Activated CD4-positive, CD25-positive, alpha-beta regulatory T cell treated with anti-CD3 and anti-CD28 coated beads, Interleukin-2, amount 50 U/mL, for 24 hours (primary cell): ENCODE measurements at places on chromosomes 6 and 20.
A peak's percentile ranks its signal among the peaks of the same experiment; 100 is the strongest.

GRCh38 chr6:141464490-141464889 lies 668.2 kb upstream of the GJE1 start:
- ATAC-seq, result peak; percentile 43

- no peak for ATAC-seq
Measured at GRCh38 chr6:82025271-82025670, 222.3 kb downstream of the IBTK start.

GRCh38 chr6:30101444-30102413 lies 11.2 kb downstream of the TRIM31 start:
- peak; percentile 66 for ATAC-seq

- ATAC-seq, result no peak
Measured at GRCh38 chr6:140784573-140784972, 1348.2 kb upstream of the GJE1 start.
